B cell (primary cell): ENCODE measurements at places on chromosomes 11 and 22. TPM values are rescaled to one million over a fixed set of nuclear protein-coding genes. Genes with fewer than 3 reads are reported as not detected.

DNA sequence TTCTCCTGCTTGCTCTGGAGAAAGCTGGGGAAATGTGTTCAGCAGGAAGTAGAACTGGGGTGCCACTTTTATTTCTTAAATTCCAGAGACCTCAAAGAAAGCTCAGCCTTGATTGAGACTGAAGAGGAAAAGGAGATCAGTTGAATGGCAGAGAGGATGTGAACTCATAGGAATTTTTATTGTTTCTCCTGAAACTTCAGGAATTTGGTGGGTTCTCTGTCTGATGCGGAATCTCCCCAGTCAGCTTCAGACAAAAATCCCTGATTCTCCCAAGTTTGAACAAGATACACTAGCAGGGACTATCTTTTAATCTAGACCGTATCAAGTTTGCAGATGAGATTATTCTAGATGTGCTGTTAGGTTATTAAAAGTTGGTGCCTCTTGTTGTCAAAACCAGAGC, 23.0 kb downstream of the EHF start:
- H3K4me1 ChIP-seq: no peaks in the 10 kb centered on the region
- no peak for DNase-seq
- H3K36me3 ChIP-seq: no peaks in the 10 kb centered on the region
- H3K4me3 ChIP-seq: no peak overlapping the region
- H3K27ac ChIP-seq: no peak overlapping the region
- H3K27me3 ChIP-seq: no peaks in the 10 kb centered on the region

GRCh38 chr11:110000031-110000502, 93.1 kb upstream of the ZC3H12C start:
- H3K4me3 ChIP-seq: no peak overlapping the region
- H3K36me3 ChIP-seq: no peaks in the 10 kb centered on the region
- H3K27me3 ChIP-seq: peaks cover 19% of the 10 kb centered on the region
- no peak overlapping the region for H3K27ac ChIP-seq
- DNase-seq: peak; percentile 10

DNA sequence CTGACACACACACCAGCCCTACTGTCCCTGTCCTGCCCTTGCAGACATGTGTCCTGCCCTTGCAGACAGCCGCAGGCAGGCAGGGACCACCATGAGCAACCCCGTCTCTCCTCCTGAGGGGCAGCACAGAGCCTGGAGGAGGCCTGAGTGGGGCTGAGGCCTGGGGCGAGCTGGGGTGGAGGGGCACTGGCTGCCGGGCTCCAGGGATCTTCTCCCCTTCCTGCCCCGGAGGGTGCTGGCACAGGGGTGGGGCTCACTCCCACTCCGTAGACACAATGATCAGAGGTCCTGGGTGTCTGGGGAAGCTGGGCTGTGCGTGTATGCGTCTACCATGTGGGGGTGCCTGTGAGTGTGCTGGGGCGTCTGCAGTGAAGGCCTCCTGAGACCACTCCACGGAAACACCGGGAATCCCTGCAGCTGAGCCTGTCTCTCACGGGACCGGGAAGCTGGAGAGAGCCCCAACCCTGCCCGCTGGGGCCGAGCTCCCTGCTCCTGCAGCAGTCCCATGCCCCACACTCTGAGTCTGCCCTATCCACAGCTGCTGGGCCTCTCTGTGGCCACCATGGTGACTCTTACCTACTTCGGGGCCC, 588 bp downstream of the TSPAN32 start:
- peak overlapping the region; percentile 65 for H3K27ac ChIP-seq
- H3K4me3 ChIP-seq: peak overlapping the region; percentile 52
- peaks cover 5% of the 10 kb centered on the region for H3K36me3 ChIP-seq
- H3K27me3 ChIP-seq: no peaks in the 10 kb centered on the region

Gene RAG1
- 0.10 and 0.37 TPM in 2 replicates for total RNA-seq

GRCh38 chr22:19965771-19966709, 24.4 kb upstream of the TXNRD2 start:
- no peak overlapping the region for H3K27ac ChIP-seq
- H3K4me3 ChIP-seq: no peak overlapping the region
- no peaks in the 10 kb centered on the region for H3K27me3 ChIP-seq
